ENCODE measurements at places on chromosomes 1 and 21.

- no peak for DNase-seq
These were observed 132.9 kb downstream of the ZC3H11B start for GRCh38 chr1:219480011-219480410.

DNA sequence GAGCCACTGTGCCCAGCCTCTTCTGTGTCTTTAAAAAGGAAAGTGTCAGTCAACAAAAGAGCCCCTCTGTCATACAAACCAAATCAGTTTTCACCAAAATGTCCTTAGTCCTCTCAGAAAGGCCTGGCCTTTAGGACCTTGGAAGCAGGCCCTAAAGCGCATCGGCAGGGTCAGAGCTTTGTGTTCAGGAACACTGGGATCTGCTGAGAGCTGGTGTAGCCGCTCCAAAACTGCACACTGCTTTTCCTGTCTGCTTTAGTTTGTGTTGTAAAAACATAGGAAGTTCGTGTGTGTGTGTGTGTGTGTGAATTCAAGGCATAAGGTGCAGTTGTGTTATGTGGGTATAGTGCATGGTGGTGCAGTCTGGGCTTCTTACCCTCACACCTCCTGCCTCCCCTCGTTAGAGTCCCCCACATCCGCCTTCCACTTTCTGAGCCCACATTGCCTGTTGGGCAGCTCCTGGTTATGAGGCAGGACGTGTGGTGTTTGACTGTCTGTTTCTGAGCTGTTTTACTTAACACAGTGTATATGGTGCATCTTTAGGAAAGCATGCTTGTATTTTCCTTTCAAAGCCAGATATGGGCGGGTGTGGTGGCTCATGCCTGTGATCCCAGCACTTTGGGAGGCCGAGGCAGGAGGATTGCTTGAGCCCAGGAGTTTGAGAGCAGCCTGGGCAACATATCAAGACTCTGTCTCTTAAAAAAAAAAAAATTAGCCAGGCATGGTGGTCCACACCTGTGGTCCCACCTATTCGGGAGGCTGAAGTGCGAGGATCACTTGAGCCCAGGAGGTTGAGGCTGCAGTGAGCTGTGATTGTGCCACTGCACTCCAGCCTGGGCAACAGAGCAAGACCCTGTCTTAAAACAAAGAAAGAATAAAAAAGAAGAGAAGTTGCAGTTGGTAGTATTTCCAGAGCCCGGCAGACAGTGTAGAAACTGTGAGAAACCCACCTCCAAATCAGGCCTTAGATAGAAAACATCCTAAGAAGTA, 12.4 kb downstream of the IBA57 start:
- DNase-seq = no peak

DNA sequence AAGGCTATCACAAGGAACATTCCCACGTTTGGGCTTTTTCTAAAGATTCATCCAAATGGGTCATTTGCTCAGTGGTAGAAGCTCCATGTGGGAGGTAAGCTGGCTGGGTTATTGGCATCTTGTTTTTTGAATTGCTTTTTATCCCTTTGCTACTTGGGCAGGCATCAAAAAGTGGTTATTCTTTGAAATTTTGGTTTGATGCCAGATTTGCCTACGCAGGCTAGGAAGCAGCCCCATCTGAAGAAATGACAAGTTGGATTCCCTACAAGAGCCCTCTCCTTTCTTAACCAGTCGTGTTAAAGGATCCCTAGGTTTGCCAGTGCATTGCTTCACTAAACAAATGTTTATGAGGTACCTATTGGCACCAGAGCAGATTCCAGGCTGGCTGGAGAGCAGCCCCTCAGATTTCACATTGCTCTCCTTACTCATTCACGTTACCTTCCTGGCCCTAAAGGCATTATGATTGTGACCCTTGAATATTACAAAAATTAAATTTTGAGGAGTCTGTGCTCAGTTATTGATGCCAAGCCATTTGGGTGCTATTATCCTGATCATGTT, 38.8 kb downstream of the ARID1A start:
- no peak for DNase-seq

DNA sequence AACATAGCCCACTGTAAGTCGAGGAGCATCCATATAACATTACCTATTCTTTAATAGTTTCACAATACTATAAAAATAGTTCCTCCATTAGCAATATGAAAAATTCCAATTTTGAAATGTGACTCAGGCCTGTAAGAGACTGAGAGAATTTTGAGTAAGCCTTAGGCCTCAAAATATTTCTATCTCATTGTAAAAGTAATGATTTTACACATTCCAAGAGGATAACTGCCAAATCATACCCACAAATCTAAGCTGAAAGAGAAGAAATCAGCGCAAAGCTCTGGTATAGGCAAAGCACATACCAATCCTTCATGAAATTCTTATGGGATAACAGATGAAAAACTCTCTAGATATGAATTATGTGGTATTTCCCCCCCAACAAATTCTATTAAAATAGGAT, 144.1 kb downstream of the CDC42BPA start:
- no peak for DNase-seq
